ENCODE measurements at places on chromosomes 7 and 10.

GRCh38 chr10:32244421-32245207 is 102.3 kb downstream of the EPC1 start:
- DNase-seq, result no peak

- no peak for DNase-seq
Observed at GRCh38 chr10:124030492-124031110, 62.8 kb downstream of the CHST15 start.

DNA sequence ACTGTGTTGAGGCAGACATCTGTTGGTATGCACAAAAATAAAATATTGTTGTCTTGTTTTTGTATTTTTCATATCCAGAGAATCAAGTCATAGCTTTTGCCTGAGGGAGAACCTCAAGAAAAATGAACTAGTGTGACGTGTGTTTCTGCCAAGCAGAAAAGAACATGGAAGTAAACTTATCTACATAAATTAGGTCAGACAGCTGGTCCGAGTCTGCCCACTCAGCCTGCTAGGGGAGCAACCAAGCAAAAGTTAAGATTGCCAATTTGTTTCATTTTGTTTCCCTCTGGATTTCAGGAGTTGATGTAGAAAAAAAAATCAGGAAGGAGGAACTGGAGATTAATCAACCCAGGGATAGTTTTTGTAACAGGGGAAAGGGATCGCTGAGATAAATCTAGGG is 572.4 kb upstream of the LRRTM3 start:
- no peak for DNase-seq

DNA sequence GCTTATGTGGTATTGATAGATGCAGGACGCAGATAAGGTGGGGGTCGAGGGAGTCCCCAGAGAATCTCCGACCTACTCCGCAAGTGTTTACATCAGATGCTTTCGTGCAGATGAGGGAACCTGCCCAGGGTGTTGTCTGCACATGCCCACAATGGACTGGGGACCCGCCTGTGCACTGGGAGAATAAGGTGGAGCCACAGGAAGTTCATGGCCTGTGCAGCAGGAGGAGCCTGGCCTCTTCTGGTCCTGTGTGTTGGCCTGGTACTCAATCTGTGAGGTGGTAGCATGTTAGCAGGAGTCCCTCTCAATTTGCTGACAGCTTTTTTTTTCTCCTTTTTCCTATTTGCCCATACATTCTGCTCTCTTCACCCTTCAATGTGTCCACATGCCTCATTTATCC is 54.1 kb upstream of the AKR1C1 start:
- no peak for DNase-seq

DNA sequence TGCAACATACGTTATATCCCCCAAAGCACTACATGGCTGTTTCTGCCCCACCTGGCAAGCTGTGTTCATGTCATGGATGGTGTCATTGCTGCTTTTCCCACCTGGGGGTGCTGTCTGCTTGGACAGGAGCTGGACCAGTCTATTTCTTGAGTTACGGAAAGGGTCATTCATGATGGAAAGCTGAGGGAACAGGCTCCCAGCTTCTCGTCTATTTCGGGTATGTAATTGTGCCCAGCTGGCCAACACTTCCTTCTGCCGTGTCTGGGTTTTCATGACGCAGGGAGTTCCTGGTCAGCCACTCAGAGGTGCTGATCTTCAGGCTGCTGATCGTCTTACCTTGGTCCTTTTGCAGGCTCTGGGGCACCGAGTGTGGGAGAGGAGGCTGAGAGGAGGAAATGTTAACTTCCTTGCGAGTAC is 8.6 kb downstream of the BTBD16 start:
- no peak for DNase-seq

DNA sequence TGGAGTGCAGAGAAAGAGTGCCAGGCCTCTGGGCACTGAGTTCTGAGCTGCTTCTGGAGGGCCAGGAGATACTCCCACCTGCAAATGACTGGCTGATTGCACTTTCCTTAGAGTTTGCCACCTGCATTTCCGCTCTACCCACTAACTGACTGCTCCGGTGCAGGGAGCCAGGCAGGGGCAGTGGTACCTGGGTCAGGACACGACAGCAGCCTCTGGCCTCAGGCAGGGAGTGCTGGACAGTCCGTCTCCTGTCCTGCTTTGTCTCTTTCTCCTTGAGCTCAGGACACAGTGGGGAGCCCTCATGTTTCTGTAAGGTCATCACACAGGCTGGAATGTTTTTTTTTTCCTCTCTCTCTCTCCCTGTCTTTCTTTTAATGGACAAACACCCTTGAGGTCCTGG is 252.0 kb downstream of the DPP6 start:
- no peak for DNase-seq

GRCh38 chr7:6227294-6227846 is 45.1 kb downstream of the CYTH3 start:
- no peak for DNase-seq

GRCh38 chr10:128035557-128035973 is 90.7 kb downstream of the MKI67 start:
- DNase-seq, result no peak

DNA sequence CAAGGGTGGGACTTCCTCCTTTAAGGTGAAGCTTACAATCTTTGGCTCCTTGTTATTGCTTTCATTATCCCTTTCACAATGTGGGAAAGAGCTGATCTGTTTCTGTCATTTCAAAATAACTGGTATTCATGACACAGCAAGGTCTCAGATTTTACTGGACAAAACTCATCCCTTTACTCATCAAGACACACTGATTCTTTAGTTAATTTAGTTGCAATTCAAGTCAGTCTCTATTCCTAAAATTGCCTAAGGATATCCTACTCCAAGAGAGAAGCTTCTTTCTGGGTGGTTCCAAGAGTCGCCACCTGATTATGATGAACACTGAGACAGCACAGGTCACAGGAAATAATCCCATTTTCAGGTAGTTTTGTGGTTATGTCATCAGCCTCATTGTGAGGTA is 5.8 kb upstream of the PNLIPRP3 start:
- DNase-seq, result no peak

- no peak for DNase-seq
Observed at GRCh38 chr10:46268076-46268881, 18.5 kb upstream of the ANTXRL start.

DNA sequence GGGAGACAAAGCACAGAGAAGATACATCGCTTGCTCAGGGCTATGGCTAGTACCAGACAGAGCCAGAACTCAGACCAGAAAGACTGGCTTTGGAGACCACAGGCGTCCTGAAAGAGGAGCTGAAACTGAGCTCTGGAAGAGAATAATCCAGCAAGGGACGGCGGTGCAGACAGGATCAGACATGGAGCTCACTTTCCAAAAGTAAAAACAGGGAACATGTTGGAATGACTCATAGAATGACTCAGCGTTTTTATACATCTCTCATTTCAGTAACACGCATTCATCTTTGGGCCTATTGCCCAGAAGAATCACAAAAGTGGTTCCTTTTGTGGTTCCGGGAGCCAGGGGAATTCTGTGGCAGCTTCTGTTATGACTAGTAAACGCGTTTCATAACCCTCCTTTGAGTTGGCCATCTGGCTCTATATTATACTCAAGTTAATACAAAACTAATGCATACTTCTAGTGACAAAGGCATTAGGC is 37.2 kb downstream of the PLEKHS1 start:
- DNase-seq, result no peak

- no peak for DNase-seq
Observed at GRCh38 chr7:77674878-77675277, 21.4 kb upstream of the RSBN1L start.

DNA sequence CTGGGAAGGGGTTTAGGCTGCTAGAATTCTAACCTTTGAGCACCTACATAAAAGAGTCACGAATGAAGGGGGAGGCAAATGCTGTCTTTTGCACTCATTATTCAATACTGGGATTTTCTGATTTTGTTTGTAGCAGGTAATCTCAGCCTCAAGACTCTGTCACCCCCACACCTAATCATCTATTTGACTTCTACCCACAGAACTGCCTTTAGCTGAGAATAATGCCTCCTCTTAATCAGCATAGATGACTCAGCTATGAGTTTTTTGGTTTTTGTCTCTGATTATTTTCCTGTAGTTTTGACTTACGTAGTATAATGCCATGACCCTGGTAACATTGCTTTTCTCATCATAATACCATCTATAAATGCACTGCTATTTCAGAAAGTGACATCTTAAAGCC is 42.7 kb upstream of the CACNB2 start:
- no peak for DNase-seq

All from cortex of kidney (tissue), 1 donor.